ENCODE measurements at places on chromosomes 1 and 21.
A peak's percentile ranks its signal among the peaks of the same experiment; 100 is the strongest.

DNA sequence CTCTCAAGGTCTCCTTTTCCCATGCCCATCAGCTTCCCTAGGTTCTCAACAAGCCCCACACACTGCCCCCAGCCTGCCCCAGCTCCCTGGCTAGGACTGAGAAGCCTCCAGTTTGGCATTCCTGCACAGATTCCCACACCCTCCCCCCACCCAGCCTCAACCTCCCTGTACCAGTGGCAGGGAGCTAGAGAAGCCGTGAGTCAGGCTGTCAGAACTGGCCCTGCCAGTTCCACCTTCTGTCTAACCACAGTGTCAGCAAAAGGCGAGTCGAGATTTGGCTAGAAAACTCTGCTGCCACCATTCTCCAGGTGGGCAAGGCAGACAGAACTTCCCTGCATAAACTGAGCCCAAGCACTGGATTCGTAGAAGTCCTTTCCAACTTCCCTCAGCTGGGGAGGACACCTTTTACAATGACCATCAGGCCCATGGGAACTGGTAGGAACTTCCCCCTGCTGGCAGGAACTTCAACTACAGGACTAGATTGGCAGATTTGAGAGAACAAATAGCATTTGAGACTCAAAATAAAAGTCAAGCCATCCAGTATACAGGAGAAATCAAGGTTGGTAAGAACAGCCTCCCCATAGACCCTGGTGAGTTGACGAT, 31.0 kb downstream of the TNNT2 start:
- DNase-seq: peak; percentile 32

- DNase-seq: no peak
Observed at GRCh38 chr1:67407498-67407897, 22.7 kb downstream of the SERBP1 start.

GRCh38 chr1:19414515-19415121, 70.7 kb downstream of the CAPZB start:
- no peak for DNase-seq

- no peak for DNase-seq
Observed at GRCh38 chr1:65880611-65881010, 87.9 kb downstream of the PDE4B start.

DNA sequence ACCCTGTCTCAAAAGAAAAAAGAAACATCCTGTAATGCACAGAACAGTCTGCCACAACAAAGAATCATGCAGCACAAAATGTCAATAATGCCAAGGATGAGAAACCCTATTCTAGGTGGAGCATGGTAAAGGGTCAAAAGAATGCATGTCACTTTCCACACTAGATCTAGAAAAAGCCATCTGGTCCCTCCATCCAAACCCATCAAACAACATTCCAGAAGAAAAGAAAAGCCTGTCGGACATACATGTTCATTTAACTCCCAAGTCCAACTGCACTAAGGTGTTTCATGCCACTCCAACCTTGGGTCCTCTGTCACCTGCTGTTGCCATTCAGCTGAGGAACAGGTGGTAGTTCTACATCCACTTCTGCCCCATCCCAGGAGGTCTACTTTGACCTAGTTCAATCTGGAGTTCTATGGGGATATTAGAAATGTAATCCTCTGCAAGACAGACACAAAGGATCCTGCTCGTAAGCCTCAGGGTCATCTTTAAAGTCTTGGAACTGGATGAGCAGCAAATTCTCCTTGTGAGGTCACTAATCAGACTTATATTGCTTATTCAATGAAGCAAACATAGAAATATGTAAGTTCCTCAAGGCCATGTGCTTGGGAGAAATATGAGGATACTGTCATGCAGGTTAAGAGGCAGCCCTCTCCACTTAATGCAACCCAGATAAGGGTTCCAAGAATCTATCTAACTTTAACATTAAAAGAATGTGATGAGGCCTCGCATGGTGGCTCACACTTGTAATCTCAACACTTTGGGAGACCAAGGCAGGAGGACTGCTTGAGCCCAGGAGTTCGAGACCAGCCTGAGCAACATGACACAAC, 3.7 kb downstream of the DEDD start:
- DNase-seq: no peak

- no peak for DNase-seq
Observed at GRCh38 chr21:45551316-45551715, 9.1 kb upstream of the SLC19A1 start.

GRCh38 chr1:117171900-117172511, 38.7 kb downstream of the VTCN1 start:
- DNase-seq: no peak

DNA sequence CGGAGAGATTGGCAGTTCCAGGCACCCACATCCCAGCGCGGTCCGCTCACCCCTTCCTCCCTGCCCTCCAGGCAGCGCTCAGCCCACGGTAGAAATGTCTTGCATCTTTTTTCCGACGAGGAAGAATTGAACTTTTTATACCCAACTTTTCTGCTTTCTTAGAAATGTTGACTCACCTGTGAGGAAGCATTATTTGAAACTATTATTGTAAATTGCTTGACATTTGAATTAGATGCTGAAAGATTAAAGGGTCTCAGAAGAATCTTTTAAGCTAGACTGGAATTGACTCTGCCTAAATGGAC, 912 bp upstream of the SIPA1L2 start:
- no peak for DNase-seq

- DNase-seq: no peak
Observed at GRCh38 chr21:37057614-37058013, 15.3 kb downstream of the PIGP start.

DNA sequence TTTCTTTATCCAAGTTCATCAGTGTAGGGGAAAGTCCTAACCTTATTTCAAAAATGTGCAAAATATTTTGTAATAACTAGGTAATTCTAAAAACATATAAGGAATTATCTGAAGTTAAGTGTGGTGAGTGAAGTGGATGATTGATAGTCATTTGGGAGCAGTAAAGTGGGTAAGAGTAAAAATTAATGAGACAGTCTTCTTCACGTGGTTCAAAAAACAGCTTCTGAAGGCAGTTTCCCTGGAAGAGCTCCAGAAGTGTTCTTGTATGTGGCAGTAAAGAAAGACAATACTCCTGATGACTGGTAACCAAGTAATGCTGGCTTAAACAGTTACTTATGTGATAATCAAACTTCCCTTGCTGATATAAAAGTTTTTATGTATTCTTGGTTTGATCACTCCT, 50.3 kb downstream of the LEPR start:
- no peak for DNase-seq

GRCh38 chr1:118185084-118185832, at the start of gene SPAG17:
Gene SPAG17, minus strand, starts transcription at chr1:118185228. Its CDS starts 71 bp downstream, at chr1:118185157.
- no peak for DNase-seq

DNA sequence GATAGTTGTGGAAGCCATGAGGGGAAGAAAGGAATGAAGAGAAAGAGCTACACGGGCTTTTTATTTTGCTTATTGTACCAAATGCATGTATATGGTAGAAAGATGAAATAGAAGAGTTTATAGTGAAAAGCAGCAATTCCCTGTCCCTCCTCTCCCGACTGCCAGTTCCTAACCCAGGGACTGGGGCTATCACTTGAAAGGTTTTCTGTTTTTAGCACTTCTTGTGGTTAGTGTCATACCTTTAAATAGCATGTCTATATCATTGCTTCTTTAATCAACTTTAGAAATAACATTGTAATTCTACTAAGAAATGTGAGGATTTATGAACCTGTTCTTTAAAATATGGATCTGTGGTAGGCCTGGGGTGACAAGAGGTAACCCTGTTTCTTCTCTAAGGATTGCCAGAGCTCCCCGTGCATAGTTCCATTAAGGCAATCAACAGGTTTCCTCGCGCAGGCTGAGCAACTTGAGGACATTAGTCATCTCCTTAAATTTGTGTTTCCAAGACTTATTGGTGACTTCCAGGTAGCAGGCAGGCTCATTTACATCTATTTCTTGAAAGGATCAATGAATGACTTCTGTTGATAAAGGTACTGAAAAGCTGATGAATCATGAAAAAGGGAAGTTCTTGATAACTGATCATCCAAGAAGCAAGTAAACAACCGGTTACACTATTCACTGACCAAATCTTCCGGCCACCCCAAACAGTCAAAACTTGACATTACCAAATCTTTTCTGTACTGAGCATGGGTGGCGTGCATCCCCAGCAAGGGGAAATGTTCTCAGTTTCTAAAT, 37.8 kb upstream of the S1PR1 start:
- no peak for DNase-seq

- peak; percentile 73 for DNase-seq
Observed at GRCh38 chr1:21508580-21509350, 458 bp upstream of the ALPL start.

GRCh38 chr1:168811176-168811575, 82.2 kb upstream of the DPT start:
- no peak for DNase-seq

GRCh38 chr1:87898431-87898830, 569.8 kb downstream of the LMO4 start:
- no peak for DNase-seq

DNA sequence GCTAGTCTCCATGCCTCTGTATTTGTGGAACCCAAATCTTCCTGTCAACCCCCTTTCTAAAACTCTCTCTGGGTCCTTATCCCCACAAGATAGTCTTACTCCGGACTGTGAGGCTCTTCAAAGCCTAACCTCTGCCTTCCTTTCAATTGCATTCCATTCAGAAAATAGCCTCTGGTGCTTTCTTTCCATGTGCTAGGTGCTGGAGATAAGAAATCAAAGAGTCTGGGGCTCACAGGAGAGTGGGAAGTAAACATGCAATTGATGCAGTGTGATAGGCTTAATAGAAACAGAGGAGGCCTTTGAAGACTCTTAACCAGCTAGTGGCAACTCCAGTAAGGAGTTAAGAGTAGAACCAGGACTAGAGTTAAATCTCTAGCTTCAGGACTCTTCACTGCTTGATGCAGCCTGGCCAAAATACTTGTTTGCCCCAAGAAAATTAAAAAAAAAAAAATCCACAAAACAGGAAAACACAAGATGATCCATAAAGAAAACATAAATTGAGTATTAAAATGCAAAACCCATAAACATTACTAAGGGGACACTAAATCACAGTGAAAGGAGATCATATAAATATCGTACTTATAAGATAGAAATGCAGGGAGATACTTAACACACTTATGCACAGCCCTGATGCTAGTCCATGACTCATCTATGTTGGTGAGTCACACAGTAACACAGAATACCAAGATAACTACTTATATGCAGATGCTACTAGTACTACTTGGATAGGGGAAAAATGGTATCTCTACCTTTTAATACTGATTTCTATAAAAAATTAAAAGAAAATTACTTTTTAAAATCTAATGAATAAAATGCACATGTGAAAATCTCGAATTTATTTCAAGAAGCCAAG, 341.5 kb downstream of the KCNH1 start:
- DNase-seq: no peak

- DNase-seq: no peak
Observed at GRCh38 chr21:16590186-16590585, 860.4 kb downstream of the USP25 start.

DNA sequence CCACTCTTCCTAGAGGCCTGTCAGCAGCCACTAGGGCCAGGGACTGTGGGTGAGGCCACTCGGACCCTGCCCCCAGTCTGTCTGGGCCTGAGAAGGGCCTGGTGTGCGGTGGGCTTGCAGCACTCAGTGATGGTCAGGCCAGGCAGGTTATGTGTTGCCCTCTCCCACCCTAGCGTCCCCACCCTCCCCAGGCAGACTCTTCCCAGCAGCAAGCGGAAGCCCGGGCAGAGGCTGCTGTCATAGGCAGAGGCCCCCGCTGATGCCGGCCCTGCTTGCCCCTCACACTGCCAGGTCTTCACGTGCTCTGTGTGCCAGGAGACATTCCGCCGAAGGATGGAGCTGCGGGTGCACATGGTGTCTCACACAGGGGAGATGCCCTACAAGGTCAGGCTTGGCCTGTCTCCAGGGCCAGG, 6.6 kb downstream of the ZBTB48 start:
- DNase-seq: no peak

GRCh38 chr1:232164078-232164963, 465.6 kb downstream of the SIPA1L2 start:
- no peak for DNase-seq
